ENCODE measurements at places on chromosomes 7 and 10.

DNA sequence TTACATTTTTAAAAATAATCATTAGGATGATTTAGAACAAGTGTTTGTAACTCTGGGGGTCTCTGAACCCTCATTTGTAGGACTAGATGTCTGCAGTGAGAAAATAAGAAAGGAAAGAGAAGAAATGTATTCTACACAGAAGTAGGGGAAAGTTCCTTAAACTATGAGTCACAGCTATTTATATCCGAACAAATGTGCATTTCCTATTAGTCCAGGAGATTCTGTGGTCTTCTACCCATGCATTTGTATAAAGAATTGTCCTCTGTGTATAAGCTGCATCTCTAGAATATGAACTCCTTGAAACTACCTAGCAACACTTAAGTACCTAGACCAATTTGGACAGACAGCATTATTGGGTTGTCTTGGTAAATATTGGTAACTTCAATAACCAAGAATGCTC is 15.9 kb upstream of the CD36 start:
- no peak for DNase-seq

DNA sequence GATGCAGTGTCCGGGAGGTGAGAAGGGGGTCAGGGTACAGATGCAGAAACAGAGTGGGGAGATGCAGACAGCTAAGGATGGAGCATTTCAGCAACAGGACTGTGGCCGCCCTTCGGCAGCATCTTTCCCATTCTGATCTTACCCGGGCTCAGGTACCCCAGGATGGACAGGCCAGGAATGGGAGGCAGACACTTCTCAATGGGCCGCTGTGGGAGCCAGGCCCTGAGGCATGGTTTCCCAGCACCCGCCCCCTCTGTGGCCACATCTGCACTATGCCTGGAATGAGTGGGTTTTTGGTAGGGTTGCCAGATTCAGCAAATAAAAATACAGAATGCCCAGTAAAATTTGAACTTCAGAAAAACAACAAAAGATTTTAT is 105.2 kb upstream of the CTBP2 start:
- DNase-seq, result no peak

DNA sequence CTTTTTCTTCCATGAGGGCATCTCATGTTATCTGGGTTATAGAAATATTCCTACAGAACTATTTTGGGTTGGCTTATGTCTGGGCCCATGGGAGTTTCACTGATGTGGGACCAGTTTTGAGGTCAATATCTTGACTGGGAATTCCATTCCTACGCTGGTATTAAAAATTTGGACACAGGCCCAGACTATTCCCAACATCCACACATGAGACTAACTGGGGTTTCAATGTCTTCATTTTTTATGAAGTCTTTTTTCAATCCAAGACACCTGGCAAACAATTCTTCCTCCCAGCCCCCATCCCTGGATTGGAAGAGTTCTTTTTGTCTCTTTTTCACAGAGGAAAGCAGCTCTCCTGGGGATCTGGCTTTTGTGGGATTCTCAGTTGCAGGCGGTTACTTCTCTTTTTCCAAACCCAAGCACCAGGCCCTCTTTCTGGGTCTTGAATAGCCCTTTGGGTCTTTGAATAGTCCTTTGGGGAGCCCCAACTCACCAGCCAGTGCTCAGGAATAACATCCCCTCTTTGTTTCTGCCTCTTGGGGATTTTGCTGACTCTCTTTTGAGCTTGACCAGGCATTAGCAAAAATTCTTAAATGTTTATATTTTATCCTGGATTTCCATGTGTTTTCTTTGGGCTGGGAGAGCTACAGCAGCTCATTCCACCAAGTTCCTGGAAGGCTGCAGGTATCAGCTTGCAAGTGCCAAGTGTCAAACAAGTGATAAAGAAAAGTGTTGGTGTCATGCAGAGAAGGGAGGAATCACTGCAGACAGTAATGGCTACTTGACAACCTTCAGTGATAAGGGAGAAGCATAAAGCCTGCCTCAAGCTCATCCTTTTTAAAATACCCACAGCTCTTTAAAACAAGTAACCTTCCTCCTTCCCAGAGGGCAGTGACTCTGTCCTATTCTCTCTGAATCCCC is 234.3 kb downstream of the ADAM12 start:
- DNase-seq, result no peak

GRCh38 chr7:21146642-21147423 is 281.1 kb upstream of the SP4 start:
- no peak for DNase-seq

DNA sequence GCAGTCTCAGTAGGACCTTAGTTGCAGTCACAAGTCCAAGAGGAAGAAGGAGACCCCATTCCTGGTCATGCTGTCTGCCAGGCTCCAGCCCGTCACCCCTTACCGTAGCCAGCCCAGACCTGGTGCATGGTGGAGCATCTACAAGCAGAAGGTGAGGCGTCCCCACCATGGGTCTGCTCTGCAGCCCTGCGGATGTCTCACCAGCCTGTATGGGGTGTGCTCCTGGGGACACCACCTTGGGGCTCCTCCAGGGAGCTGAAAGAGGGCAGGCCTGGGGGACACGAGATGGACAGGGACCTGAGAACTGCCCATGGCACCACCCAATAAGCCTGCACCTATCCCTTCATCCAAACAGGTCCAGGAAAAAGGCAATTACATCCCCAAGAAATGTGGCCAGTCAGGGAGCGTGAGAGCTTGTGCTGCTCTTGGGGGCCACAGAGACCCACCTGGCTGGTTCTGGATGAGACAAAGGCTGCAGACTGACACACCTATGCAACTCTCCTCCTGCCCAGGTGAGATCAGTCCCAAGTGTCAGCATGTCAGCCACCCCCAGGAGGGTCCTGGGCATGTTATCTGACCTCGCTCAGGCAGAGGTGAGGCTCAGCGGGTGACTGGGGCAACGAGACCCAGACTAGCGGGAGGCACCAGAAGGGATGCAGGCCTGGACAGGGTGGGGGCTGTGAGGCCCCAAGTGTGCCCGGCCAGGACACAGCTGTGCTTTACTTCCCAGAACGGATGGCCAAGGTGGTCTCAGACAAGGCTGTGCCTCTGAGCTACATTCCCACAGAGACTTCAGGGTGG is 84.5 kb upstream of the RET start:
- DNase-seq, result no peak

DNA sequence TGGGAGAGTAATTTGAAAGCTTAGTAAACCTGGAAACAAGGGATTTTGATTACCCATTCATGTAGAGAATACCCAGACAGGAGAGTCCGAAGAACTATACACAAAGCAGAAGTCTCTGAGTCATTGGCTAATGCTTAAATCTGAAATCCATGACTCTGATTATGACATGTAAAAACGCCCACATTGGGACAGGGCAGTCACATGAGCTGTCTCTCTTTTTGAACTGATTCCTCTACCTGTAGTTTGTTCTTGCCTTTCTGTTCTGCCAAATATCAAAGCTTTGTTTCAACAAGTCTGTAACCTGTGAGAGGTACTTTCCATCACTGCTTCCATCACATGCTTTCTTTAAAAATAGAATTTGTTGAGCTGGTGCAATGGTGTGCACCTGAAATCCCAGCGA is 4.3 kb upstream of the GPNMB start:
- no peak for DNase-seq

DNA sequence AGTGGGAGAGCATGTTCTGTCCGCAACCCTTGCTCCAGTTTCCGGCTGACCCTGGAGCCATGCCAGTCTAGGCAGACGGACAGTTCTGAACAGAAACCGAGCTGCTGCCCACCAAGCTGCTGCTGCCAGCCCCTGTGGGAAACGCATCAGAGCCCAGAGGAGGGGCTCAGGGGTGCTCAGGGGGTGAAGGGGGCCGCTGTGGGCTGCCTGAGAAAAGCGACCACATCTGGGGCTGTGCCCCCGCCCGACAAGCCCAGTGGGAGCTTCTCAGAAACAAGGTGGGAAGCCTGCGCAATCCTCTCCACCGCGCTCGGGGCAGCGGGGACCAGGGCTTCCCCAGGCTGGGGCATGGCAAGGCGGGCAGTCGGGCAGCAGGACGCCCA is 38.8 kb upstream of the CFAP46 start:
- DNase-seq, result no peak

GRCh38 chr7:45060295-45060694 is 28.5 kb downstream of the NACAD start:
- DNase-seq, result no peak

DNA sequence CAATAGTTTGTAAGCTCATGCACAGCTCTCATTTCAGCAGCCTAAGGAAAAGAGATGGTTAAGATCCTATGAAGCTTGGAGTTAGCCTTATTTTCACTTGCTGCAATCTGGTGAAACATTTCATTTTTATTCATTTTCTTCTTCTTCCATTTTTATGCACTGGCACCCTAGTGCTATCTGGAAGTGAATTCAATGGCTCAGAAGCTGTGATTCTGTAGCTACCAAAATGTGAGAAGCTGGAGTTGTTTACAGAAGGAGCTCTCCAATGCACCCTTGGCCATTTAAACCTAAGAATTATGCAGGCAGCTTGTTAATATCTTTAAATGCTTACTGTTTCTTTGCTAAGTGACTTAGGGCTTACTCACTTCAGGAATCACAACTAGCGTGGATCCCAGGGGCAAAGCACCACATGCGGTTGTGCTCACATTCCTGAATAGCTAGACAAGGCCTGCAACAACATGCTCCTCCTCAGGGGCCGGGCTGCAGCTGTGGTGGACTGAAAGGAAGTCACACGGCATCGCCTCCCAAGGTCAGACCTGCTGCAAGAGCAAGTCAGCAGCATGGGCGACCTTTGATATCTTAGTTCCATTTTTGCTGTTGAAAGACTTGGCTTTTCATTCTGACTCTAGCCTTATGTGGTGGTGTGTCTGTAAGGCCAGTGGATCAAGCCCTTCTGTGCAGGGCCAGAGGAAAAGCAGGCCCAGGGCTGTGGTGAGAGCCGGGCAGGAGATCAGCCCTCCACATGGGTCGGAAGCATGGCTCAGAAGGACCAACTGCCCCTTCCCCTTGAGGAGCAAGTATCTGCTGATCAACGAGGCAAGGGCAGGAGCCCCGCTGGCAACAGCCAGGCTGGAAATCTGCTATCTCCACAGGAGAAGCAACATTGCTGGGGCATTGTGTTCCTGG is 91.9 kb upstream of the MBL2 start:
- DNase-seq, result no peak

DNA sequence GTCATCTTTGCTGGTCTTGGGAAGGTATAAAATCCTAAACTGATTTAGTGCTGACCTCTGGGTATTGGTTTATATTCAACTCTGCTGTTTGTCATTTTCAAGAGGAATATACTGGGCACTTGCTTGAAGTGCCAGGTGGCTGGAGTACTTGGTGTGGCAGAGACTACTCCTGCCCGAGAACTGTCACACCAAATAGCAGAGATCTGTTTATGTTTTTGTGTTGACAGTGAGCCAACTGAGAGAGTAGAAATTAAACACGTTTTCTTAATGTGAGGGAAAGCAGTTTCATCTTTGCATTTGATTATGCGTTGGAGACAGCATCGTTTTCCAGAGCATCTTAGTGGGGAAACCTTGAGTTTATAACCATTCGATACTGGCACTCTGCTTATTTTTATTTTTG is 174.4 kb downstream of the CDCA7L start:
- no peak for DNase-seq

GRCh38 chr7:35257251-35258124 is 3.6 kb upstream of the TBX20 start:
- DNase-seq, result no peak

GRCh38 chr7:69419934-69420333 is 178.3 kb upstream of the AUTS2 start:
- DNase-seq, result no peak

GRCh38 chr7:2105917-2106316 is 126.8 kb downstream of the MAD1L1 start:
- DNase-seq, result no peak

DNA sequence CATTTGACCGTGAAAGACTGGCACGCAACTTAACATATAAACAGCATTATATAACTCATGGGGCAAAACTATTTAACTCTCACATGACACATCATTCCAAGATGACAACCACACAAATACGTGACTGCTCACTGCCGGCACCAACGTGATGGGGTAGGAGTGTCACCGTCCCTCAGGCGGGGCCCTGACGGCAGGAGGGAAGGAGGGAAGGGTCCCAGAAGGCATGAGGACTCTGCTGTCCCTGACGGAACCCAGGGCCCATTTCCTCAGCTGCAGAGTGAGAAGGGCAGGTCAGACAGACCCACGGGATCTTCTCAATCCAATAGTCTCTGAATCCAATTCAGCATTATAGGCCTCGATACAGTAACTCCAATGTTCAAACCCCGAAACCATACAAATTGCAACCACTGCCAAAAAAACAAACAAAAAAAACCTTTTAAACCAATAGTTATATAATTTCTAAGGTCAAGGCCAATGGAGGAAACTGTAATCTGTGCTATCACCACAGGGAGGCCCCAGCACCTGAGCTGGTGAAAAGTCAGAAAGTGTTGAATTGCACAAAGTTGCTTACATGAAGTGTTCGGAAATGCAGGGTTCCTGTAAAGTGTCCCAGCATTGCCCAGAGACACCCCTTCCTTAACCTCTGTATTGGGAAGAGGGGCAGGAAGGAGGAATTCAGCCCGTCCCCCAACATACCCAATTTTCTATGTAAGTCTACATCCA is 137.4 kb downstream of the TNS3 start:
- DNase-seq, result no peak

GRCh38 chr7:81339946-81340345 is 421.1 kb upstream of the SEMA3C start:
- no peak for DNase-seq

GRCh38 chr7:102991540-102992214 is 78.9 kb downstream of the LRRC17 start:
- DNase-seq, result peak; percentile 93

DNA sequence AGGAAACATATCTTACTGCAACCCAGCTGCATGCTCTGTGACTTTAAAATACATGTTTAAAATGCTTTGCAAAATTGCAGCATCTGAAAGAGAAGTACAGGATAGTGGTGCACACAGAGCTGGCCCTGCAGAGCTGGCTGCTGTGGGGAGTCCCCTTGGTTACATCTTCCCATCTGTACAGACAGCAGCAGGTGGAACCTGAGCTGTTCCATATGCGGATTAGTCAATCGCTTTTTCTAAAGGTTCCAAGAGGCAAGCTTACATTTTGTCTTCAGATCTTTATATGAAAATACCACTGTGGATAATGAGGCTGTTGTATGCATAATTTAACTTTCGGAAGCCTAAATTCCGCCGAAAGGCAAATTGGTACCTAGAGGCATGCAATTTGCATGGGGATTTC is 444.1 kb downstream of the NRG3 start:
- no peak for DNase-seq

GRCh38 chr10:12659706-12660105 is 310.4 kb downstream of the CAMK1D start:
- DNase-seq, result no peak

- no peak for DNase-seq
These were observed 6.5 kb downstream of the BLVRA start for GRCh38 chr7:43764807-43765491.
